Activated T-helper 17 cell treated with anti-CD3 and anti-CD28 coated beads, Interleukin-2, amount 50 U/mL, for 72 hours (primary cell): ENCODE measurements at places on chromosomes 4 and X.

- peak; percentile 43 for ATAC-seq
- H3K27ac ChIP-seq: no peak overlapping the region
- no peak overlapping the region for H3K4me3 ChIP-seq
Observed at GRCh38 chr4:147518846-147519767, 38.2 kb downstream of the EDNRA start.

GRCh38 chr4:144374065-144374464 lies 233.5 kb upstream of the GYPA start:
- H3K27ac ChIP-seq: no peak overlapping the region
- H3K36me3 ChIP-seq: no peaks in the 10 kb centered on the region
- H3K4me1 ChIP-seq: no peaks in the 10 kb centered on the region
- peak; percentile 23 for ATAC-seq

DNA sequence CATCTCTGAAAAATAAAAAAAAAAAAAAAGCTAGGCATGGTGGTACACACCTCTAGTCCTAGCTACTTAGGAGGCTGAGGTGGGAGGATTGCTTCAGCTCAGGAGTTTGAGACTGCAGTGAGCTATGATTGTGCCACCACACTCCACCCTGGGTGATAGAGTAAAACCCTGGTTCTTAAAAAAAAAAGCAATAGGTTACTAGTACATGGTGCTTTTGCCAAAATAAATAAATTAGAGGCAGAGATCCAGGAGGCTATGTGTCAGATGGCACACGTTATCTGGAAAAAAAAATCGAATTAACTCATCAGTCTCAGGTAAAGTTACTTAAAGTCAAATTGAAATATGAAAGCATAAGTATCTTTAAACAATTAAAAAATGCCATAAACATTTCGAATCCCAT lies 94.3 kb downstream of the VCX3A start:
- H3K27me3 ChIP-seq: no peaks in the 10 kb centered on the region
- no peak overlapping the region for H3K27ac ChIP-seq
- H3K36me3 ChIP-seq: no peaks in the 10 kb centered on the region
- H3K4me1 ChIP-seq: no peaks in the 10 kb centered on the region
- ATAC-seq: no peak

- no peaks in the 10 kb centered on the region for H3K27me3 ChIP-seq
- H3K36me3 ChIP-seq: no peaks in the 10 kb centered on the region
- H3K4me3 ChIP-seq: no peak overlapping the region
- no peak overlapping the region for H3K27ac ChIP-seq
- no peaks in the 10 kb centered on the region for H3K4me1 ChIP-seq
Observed at GRCh38 chr4:172393220-172393619, 580.0 kb downstream of the GALNTL6 start.

DNA sequence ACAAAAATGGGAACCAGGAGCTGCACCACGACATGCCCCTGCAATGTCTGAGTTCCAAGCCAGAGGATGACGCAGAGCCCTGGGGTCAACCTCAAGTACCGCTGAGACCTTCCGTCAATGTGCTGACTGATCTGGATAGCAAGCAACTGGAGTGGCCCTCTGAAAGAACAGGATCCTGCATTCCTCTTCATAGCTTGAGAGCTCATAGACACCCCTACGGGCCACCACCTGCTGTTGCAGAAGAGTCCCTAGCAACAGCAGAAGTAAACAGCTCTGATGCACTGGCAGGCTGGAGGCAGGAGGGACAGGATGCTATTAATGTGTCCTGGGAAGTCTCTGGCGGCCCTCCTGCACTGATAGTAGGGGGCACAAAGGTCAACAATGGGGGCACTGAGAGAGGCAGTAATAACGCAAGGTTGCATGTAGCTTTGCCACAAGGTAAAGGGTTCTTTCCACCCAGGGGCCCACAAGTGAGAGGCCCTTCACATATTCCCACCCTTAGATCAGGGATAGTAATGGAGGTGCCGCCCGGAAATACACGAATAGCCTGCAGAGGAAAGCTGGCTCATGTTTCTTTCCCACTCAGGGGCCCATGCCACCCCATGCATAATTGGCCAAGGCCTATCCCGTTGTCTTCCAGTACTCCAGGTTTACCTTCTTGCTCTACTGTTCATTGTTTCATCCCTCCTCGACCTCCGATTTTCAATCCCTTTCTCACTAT lies 1.3 kb downstream of the PRR32 start:
- H3K27ac ChIP-seq: no peak overlapping the region
- no peaks in the 10 kb centered on the region for H3K4me1 ChIP-seq
- H3K36me3 ChIP-seq: no peaks in the 10 kb centered on the region
- H3K27me3 ChIP-seq: no peaks in the 10 kb centered on the region
- ATAC-seq: no peak

DNA sequence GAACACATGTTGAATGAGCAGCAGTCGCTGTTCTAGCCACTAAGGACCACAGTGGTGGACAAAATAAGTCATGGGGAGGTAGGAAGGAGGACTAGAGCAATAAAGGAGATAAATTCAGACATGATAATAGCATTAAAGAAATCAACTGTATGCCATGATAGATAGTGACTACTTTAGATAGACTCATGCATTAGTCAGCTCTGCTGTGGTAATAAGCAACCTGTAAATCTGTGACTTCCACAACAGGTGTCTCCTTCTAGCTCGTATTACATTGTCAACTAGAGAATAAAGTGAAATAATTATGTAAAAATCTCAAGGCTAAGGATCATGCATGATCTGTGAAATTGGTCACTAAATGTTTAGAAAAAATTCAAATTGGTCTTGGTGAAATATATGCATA lies 77.9 kb downstream of the WWC2 start:
- H3K4me3 ChIP-seq: no peak overlapping the region
- no peaks in the 10 kb centered on the region for H3K36me3 ChIP-seq
- no peak for ATAC-seq
- H3K4me1 ChIP-seq: peaks cover 7% of the 10 kb centered on the region
- peaks cover 13% of the 10 kb centered on the region for H3K27me3 ChIP-seq

- H3K4me3 ChIP-seq: no peak overlapping the region
- H3K27ac ChIP-seq: no peak overlapping the region
- no peaks in the 10 kb centered on the region for H3K36me3 ChIP-seq
- ATAC-seq: no peak
- H3K4me1 ChIP-seq: no peaks in the 10 kb centered on the region
- H3K27me3 ChIP-seq: no peaks in the 10 kb centered on the region
Observed at GRCh38 chr4:60683357-60683756, 516.8 kb upstream of the ADGRL3 start.

DNA sequence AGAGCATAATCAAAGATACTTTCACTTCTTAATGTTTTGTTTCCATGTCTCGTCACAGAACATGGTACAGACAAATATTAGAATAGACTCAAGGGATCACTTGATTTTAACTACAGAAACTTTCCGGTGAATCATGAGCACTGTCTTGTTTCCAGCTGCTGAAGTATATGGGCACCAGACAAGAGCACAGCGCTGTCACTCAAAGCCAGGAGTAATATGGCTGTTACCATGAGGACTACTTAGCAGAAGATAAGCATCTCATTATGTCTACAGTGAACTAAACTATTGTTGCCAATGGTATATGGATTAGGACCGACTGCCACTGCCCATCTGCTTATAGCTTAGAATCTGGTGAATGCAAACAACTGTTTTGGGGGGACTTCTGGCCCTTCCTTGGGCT lies 34.3 kb downstream of the MECP2 start:
- peak overlapping the region; percentile 28 for H3K27ac ChIP-seq
- H3K4me1 ChIP-seq: peaks cover 49% of the 10 kb centered on the region
- H3K36me3 ChIP-seq: peaks cover 50% of the 10 kb centered on the region
- H3K4me3 ChIP-seq: no peak overlapping the region
- ATAC-seq: peak; percentile 56

GRCh38 chr4:152659806-152660205 lies 20.0 kb downstream of the TMEM154 start:
- H3K27me3 ChIP-seq: no peaks in the 10 kb centered on the region
- peaks cover 27% of the 10 kb centered on the region for H3K36me3 ChIP-seq
- peaks cover 25% of the 10 kb centered on the region for H3K4me1 ChIP-seq
- H3K27ac ChIP-seq: no peak overlapping the region

- H3K36me3 ChIP-seq: no peaks in the 10 kb centered on the region
- no peaks in the 10 kb centered on the region for H3K4me1 ChIP-seq
- no peak overlapping the region for H3K27ac ChIP-seq
- no peak for ATAC-seq
- H3K4me3 ChIP-seq: no peak overlapping the region
- peaks cover 7% of the 10 kb centered on the region for H3K27me3 ChIP-seq
Observed at GRCh38 chr4:107519053-107519452, 201.0 kb downstream of the PAPSS1 start.

DNA sequence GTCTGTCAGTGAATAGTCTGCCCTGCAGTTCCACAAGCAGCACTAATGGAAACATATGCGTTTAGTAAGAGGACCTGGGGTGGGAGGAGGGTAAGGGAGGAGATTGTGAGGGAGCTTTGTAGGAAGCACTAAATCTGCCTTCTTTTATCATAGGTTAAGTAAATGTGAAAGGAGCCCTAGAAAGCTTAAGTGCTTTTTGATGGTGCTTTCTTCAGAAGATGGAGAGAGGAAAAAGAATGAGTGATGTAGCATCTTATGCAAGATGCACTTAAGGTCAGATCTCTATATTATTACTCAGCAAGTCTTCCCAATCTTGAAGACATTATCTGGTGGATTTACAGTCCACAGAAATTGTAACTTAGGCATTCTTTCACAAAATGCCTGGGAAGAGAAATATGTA lies 322.7 kb downstream of the PDHA2 start:
- H3K4me3 ChIP-seq: no peak overlapping the region
- H3K36me3 ChIP-seq: no peaks in the 10 kb centered on the region
- no peak for ATAC-seq
- no peaks in the 10 kb centered on the region for H3K27me3 ChIP-seq
- no peaks in the 10 kb centered on the region for H3K4me1 ChIP-seq

GRCh38 chrX:37921758-37922157 lies 74.4 kb upstream of the DYNLT3 start:
- H3K4me3 ChIP-seq: no peak overlapping the region
- peaks cover 3% of the 10 kb centered on the region for H3K4me1 ChIP-seq
- H3K36me3 ChIP-seq: no peaks in the 10 kb centered on the region
- ATAC-seq: peak; percentile 42
- no peak overlapping the region for H3K27ac ChIP-seq

DNA sequence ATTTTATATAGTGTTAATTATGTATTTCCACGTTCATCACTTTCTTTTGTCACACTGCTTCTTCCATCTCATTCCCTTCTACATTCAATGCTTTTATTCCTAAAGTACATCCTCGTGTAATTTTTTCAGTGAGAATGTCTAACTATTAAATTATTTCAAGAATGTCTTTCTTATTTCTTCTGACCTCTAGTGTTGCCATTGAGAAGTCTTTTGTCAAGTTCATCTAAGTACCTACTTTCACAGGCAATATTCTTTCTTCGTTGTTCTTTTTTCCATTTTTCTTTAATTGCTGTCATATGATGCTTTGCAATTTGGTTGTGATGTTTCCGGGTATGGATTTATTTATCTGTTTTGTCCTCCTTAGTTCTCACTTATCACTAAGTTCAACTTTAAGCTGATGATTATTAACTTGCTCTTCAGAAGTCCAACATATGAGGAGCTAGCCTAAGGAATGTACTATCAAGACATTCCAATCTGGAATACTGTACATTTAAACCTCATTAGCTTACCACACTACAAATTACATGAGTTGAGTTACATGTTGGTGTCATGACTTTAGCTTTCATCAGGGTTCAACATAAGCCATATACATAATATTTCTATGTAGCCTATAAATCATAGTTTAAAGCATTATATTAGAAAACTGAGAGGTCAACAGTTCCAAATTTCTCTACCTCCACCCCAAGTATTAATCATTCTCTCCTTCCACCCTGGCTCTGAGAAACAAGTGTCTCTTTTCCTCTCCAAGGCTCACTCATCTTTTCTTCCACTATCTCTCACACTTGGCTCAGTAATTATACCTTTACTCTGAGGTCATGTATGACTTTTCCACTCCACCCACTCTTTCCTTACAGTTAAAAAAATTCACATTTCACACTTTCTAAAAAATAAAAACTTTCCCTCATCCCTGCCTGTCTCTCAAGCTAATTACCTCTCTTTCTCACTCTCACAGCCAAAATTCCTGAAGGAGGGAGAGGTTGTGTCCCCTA lies 81.5 kb downstream of the COX18 start:
- H3K4me1 ChIP-seq: no peaks in the 10 kb centered on the region
- H3K36me3 ChIP-seq: no peaks in the 10 kb centered on the region
- H3K27me3 ChIP-seq: peaks cover 8% of the 10 kb centered on the region
- ATAC-seq: no peak

- peak; percentile 90 for ATAC-seq
- H3K27me3 ChIP-seq: no peaks in the 10 kb centered on the region
- H3K4me3 ChIP-seq: peak overlapping the region; percentile 64
- H3K27ac ChIP-seq: no peak overlapping the region
- peaks cover 5% of the 10 kb centered on the region for H3K4me1 ChIP-seq
- H3K36me3 ChIP-seq: no peaks in the 10 kb centered on the region
Observed at GRCh38 chr4:6658597-6659075, 18.2 kb downstream of the MRFAP1 start.

DNA sequence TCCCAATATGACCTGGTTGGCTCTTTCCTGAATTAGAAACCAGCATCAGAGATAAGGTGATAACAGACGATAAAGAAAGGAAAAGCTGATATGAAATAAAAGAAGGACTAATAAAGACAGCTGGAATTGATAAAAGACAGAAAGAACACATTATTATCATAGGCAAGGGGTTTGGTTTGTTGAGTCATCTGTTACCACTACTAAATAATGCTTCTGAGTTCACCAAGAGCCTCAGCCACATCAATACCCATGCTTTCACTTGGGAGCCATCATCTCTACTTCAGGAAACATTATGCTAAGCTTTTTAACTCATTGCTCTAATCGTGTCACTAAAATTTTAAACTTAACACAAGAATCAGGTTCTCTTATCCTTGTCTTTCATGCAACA lies 27.6 kb downstream of the ANXA5 start:
- no peak for ATAC-seq
- no peak overlapping the region for H3K27ac ChIP-seq
- H3K4me1 ChIP-seq: no peaks in the 10 kb centered on the region
- H3K36me3 ChIP-seq: peaks cover 92% of the 10 kb centered on the region
- no peak overlapping the region for H3K4me3 ChIP-seq
- no peaks in the 10 kb centered on the region for H3K27me3 ChIP-seq

DNA sequence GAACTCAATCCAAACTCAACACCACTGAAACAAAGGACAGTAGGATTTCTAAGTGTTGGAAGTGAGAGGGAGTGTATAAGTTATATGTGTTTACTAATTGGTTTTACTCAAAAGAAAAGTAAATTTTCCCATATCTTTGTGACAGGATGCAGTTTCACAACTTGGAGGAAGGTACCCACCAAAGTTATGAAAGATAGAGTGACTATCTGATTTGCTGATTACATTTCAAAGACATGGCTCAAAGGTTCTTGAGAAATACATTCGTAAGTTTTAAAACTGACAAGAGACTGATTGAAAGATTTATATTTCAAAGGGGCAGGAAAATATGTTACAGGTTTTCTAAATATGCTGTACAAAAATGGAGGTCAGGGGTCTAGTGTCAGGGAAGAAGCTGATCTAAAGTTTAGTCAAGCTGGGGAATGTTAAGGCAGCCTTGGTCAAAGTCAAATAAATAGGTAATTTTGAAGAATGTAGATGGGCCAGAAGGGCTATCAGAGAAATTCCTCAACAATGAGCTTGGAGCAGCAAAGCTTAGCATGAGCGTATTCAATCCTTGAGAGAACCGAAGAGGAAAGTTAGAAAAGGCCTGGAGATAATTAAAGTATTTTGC lies 9.7 kb upstream of the COMMD8 start:
- no peak for ATAC-seq
- no peak overlapping the region for H3K27ac ChIP-seq
- H3K4me1 ChIP-seq: no peaks in the 10 kb centered on the region
- no peaks in the 10 kb centered on the region for H3K36me3 ChIP-seq
